ENCODE measurements at places on chromosomes 1 and 21.

DNA sequence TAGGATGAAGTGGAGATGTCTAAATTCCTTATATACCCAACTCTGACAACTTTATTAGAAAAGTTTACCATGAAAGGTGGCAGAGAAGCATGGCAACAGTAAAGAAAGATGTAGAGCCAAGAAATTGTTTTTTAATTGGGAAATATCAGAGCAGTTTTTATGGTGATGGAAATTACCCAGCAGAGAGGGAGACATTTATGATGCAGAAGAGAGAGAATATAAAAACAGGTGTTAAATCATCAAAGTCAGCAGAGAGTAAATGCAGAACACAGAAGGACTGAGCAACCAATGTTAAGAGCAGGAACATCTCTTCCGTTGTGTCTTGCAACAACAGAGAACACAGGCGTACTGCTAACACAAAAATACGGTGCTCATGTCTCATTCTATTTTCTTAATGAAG, 28.2 kb downstream of the WARS2 start:
- no peak for DNase-seq

GRCh38 chr1:2535981-2536380, 5.9 kb upstream of the HES5 start:
- no peak for DNase-seq

- no peak for DNase-seq
Observed at GRCh38 chr1:5511381-5512097, 480.7 kb downstream of the NPHP4 start.

GRCh38 chr1:176795929-176796328, 333.0 kb downstream of the PAPPA2 start:
- no peak for DNase-seq

- DNase-seq: no peak
Observed at GRCh38 chr21:45528981-45529784, 13.1 kb downstream of the SLC19A1 start.

GRCh38 chr1:182957902-182958395, 5.0 kb upstream of the SHCBP1L start:
- no peak for DNase-seq

DNA sequence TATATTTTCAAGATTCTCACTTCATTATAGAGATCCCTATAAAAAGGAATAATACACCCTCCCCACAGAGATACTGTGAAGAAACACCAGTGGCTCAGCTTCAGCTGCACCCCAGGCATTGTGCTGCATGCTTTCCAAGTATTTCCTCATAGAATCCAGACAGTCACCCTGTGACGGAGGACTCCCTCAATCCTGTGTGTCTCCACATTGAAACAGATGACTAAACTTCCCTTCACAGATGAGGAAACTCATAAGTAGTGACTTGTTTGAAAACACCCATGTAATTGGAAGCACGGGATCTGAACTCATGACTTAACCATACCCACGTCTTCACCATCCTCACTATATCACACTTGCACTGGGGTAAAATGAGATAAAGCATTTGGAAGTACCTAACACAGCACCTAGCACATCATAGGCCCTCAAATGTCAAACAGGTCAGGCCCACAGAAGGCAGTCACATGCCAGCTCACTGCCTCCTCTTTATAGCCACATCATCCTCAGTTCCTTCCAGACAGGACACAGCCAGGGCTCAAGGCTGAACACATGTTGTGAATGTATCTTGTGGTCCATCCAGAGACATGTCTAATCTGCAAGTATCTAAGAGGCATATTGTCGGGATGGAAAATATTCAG, 55.2 kb downstream of the GPR161 start:
- peak; percentile 35 for DNase-seq
